ENCODE measurements at places on chromosomes 2 and 18. TPM values are rescaled to one million over a fixed set of nuclear protein-coding genes. Genes with fewer than 3 reads are reported as not detected.

Gene FN1
- 179 TPM for total RNA-seq

Gene RNF125
- total RNA-seq, result 0.26 TPM

Gene RAMP1
- not detected for total RNA-seq

Gene CROCC2
- not detected for total RNA-seq

Gene SP100
- 26.5 TPM for total RNA-seq

Gene HOXD1
- 0.26 TPM for total RNA-seq

Gene PPM1G
- total RNA-seq, result 158 TPM

Gene VSNL1
- total RNA-seq, result not detected

Gene CCDC150
- 4.5 TPM for total RNA-seq

Gene CD8A
- total RNA-seq, result 0.18 TPM

Gene ONECUT2
- 0.29 TPM for total RNA-seq

Gene L3MBTL4
- total RNA-seq, result 0.05 TPM

Gene CNGA3
- 0.02 TPM for total RNA-seq

Measured in A549 treated with AZD2906 at 1 μM for 4 hours (cell line).